ENCODE measurements at places on chromosomes 12 and 14.

DNA sequence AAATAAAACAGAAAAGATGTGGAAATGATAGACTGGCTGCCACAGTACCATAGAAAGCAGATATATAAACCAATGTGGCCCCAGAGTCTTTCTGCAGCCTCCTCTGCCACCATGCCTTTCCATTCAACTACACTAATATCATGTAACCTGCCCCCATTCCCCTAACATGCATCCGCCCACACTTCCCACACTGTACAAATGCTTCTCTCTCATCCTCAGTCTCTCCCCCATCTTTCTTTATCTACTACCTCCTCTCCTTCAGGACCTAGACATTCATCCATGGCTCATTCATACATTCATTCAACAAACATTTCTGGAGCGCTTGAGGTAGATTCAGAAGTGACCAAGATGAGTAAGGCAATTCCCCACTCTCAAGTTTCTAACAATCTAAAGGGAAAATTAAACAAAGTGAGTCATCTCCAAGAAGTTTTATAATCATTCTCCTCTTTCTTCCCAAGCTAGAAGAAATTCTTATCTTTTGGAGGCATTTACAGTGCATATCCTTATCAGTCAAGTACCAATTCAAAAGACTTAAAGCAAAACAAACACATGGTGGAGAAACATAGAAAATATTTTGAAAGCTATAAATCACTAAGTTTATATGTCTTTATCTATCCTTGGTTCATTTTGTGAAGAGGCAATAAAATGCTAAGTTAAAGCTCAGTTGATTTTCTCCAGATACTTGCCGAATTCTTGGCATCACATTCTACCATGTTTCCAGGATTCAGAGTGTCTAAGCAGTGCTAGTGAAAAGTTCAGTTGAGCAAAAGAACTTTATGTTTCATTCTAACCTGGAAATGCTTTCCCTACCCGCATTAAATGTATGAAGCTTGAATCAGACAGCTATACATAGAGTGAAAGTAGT, 70.5 kb upstream of the FRMD6 start:
- DNase-seq = no peak

- no peak for DNase-seq
These were observed 175.3 kb downstream of the KIF26A start for GRCh38 chr14:104313674-104314073.

- DNase-seq = no peak
These were observed 114.1 kb upstream of the BTG1 start for GRCh38 chr12:92259696-92260251.

DNA sequence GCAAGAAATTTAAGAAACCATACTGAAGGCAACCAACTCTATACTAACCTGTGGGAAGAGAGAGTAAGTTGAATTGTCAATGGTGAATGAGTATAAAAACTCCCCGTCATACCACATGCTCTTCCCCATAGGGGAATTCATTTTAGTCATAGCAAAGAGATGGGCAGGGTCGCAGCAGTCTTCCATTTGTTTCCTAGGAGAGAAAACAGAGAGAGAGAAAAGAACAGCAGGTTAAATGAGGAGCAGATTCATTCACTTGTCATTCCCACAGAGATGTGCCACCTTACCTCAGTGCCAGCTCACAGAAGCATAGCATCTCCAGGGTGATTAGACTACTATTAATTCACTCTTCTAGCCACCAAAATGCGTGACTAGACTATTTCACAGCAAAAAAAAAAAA, 47.4 kb downstream of the ST8SIA1 start:
- DNase-seq = no peak

- no peak for DNase-seq
These were observed 15.8 kb upstream of the CFAP54 start for GRCh38 chr12:96473394-96474093.

- DNase-seq = no peak
These were observed 17.3 kb upstream of the KLRB1 start for GRCh38 chr12:9625019-9625418.

DNA sequence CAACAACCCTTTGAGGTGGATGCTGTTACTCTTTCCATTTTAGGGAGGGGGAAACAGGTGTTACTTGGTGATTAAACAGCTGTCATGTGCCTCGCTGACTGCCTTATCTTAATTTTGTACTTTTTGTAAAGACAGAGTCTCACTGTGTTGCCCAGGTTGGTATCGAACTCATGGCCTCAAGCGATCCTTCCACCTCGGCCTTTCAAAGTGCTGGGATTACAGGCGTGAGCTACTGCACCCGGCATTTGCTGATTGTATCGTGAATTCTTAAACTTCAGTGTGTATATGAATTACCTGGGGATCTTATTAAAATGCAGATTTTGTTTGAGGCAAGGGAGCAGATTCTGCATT, 659 bp downstream of the PSMD9 start:
- DNase-seq = peak; percentile 8

- no peak for DNase-seq
These were observed 135.8 kb downstream of the KITLG start for GRCh38 chr12:88444481-88444880.

DNA sequence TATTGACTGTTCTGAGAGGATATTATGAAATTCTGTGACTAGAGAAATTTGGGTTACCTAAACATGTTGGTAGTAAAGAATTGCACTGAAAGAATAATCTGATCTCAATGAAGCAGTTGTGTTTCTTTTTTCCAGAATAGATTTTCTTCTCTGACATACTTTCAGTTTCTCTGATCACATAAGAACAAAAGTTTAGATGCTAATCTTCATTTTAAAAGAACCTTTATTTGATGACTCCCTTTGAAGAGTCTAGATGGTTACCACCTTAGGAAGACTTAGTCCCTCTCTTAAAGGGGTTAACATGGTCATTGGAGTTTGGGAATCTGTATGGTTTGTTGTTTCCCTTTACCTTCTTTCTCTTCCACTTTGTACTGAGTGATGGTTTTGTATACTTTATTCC, 58.6 kb downstream of the MON2 start:
- no peak for DNase-seq

DNA sequence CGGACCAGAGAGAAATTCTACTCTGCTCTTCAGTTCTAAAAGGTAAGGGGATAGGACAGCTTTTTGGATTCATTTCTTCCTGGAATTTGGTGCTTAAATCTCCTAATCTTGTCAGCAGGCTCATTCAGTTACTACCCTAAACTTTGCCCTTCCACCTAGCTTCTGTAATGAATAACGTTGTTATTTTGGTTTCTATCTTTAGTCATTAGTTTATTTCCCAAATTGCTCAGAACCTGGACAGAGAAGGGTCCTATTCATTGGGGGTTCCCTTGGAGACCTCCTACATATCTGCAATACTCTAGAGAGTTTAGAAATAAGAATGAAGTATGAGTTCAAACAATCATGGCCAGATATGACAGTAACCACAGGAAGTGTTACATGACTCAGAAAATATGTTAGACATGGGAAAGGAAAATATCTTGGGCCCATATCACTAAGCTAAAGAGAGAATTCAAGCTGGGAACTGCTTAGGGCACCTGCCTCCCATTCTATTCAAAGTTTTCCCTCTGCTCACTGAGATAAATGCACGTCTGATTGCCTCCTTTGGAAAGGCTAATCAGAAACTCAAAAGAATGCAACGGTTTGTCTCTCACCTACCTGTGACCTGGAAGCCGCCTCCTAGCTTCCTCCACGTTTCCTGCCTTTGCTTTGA, 87.9 kb downstream of the GAS2L3 start:
- DNase-seq = no peak

DNA sequence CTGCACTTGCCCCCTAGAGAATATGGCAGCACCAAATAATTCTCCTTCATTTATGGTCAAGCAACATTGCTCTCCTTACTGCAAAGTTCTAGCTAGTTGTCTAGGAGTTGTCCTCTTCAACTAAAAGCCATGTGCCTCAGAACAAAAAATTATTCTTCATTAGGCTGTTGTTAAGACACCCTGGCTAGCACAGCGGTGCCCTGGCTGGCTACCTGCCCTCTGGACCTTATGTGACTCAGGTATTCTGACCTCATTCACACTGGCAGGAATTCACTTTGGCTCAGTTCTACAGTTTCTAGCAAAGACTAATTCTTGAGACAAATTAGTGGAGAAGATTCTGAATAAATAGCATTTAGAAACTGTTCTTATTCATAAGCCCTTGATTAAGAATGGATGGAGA, 224.4 kb upstream of the KRR1 start:
- no peak for DNase-seq

DNA sequence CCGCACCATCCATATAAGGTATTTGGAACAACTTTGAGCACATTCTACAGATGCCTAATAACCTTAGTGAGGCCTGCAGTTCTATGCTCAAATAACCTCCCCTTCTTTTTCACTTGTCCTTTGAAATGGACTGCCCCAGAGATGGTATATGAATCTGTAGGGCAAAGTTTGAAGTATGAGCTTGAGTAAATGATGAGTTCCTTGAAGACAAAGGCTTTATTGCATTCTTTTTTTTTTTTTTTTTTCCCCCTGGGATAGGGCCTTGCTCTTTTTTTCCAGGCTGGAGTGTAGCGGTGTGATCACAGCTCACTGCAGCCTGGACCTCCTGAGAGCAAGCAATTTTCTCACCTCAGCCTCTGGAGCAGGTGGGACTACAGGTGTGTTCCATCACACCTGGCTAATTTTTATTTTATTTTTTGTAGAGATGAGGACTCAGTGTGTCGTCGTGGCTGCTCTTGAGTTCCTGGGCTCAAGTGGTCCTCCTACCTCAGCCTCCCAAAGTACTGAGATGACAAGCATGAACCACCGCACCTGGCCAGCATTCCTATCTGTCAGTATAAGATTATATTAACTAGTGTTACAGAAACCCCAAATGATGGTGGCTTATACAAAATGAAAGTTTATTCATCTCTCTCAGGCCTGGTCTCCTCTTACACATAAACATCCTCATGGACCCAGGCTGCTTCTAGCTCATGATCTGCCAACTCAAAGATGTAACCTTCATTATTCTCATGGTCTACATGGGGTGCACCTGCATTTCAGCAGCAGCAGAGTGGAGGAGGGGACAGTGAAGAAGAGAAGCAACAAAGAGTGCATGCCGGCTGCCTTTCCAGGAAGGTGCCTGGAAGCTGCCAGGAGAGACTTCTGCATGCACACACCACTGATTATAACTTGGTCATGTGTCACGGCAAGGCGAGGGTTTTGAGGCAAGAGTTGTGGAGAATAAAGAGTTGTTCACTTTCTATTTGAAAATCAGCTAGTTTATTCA, 101.4 kb downstream of the DUSP16 start:
- no peak for DNase-seq

GRCh38 chr14:49940808-49941421, 48.0 kb downstream of the ARF6 start:
- DNase-seq = no peak

- DNase-seq = no peak
These were observed 15.4 kb upstream of the PPP1R1A start for GRCh38 chr12:54603872-54604271.

- no peak for DNase-seq
These were observed 19.0 kb upstream of the OVCH1 start for GRCh38 chr12:29516431-29516875.

- peak; percentile 67 for DNase-seq
These were observed 874 bp downstream of the CDC42BPB start for GRCh38 chr14:103056322-103057027.

DNA sequence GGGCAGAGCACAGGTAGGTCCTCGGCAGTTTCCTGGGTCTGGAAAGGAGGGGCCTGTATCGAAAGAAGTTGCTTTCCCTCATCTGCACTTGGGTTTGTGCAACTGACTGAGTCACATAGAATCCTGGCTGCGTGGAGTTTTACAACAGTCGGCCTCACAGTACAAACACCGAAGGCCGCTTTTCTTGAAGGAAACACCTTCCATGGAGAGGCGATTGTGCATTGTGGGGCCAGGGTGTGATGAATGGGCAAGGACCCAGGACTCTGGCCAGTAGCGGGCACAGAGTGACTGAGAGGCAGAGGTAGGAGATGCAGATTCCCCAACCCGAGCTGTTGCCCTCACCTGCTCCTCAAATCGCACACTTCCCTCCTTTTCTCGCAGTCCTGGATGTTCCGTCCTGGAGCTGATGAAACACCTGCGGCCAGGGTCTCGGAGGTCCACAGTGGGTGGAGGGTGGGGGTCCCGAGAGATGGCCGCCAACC, 7.7 kb downstream of the CCND2 start:
- no peak for DNase-seq

DNA sequence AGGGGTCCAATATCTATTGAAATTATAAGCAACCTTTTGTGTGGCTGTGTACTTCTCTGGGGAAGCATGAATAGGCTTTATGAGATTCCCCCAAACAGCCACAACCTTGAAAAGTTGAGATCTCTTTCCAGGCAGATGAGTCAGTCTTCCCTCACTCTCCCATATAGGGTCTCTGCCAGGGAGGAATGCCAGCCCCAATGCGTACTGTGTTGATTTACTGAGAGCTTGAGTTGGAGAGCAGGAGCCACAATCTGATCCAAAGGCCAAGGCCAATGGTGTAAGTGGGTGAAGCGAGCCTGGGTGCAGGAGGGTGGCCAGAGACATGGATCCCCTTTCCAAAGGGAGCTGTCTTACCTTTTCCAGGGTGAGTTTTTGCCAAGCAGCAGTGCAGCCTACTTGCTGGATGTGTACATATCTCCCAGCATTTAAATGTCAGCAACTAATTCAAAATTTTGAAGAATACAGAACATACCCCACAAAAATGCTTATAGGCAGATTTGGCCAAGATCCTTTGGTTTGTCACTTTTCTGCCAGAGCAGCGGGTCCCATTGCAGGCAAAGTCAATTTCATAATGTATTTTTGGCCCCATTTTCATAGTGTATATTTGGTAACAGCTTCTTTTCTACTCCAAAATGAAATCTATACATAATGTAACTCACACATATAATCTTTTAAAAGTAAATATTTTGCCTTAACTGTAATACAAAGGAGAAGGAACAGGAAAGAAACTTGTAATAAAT, 88.2 kb downstream of the TBC1D30 start:
- no peak for DNase-seq

GRCh38 chr12:95607642-95608041, 56.4 kb upstream of the USP44 start:
- DNase-seq = no peak

- no peak for DNase-seq
These were observed 46.2 kb downstream of the ABCC9 start for GRCh38 chr12:21894792-21895595.
